ENCODE measurements at places on chromosomes 6 and 20.

DNA sequence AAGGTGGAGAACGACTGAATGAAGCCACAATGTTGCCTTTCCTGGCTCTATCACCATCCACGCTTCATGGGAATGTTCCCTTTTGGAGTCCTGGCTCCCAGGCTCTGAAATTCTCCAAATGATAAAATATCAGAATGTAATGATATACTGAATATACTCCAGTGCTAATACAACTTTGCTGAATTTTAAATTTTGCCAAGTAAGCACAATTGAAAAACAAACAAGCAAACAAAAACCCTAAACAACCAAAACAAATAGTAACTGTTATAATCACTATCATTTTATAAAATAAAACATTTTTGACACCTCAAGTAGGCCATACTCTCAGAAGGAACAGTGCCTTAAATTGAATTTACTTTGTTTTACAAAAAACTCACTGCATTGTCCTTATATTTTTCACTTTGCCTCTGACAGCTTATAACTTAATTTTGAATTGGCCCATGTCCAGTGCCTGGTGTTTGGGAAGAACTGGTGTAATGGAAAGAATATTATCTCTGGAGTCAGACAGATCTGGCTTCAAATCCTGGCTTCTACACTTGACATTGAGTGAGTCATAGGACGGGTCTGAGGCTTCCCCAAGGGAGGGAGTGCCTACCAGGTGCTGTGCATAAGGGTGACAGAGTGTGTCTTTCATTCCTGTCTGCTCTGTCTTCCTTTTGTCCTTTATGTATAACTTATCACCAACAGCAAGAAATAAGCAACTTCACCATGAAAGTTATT, 698.3 kb downstream of the EPM2A start:
- no peak for DNase-seq

DNA sequence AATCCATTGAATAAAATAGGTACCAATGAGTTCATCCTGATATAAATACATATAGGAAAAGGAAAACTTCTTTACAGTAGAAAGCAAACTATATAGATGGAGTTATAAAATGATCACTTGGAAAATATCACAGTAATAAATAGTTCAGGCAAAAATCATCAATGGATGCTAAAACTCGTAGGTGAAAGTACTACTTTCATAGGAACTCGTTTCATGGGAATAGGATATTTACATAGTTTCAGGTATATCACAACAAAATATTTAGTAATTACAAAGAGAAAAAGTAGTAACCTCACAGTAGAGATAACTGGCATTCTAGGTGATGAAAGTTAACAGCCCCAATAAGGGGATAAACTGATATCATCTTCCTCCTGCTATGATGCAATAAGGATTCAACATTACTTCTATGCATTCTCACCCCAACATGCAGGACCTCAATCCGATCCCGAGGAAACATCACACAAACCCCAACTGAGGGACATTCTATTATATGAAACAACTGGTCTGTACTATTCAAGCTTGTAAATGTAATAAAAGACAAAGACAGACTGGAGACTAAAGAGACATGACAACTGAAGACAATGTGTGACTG, 13.7 kb downstream of the DDO start:
- DNase-seq: no peak

GRCh38 chr6:73637404-73637803, 16.4 kb downstream of the SLC17A5 start:
- no peak for DNase-seq

DNA sequence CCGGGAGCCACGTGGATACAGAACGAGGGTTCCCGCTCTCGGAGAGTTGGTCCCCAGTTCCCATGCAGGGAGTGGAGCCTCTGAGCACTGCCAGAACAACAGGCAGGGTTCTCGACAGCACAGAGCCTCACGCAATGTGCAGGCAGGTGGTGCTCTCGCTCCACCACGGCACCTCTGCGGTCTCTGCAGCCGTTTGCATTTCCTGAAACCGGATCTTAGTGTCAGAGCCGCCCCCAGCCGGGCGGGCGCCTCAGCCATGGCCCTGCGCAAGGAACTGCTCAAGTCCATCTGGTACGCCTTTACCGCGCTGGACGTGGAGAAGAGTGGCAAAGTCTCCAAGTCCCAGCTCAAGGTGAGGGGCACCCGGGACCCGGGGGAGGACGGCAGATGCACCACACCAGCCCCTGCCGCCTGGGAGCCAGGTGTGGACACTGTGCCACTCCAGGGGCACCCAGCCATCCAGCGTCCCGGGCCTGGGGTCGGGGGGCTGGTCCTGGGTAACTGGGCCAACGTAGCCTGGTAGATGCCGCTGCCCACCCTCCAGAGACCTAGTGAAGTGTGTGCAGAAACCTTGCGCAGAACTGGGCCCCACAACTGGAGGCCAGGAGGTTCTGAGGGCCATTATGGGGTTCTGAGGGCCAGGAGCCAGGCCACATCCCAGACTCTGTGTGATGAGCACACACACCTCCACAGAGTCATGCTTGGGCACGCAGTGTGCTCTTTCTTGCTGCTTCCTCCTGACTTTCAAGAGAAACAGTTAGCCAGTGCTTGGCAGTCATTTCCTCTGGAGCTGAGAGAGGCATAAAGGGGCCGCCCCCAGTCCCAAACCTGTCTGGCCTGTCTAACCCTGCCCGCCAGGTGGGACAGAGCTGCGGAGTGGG, at the start of gene DEF6:
Gene DEF6, plus strand, starts transcription at position 218 of the 881 bp plus-strand sequence. Its CDS starts 39 bp downstream, at position 257.
- peak; percentile 81 for DNase-seq

DNA sequence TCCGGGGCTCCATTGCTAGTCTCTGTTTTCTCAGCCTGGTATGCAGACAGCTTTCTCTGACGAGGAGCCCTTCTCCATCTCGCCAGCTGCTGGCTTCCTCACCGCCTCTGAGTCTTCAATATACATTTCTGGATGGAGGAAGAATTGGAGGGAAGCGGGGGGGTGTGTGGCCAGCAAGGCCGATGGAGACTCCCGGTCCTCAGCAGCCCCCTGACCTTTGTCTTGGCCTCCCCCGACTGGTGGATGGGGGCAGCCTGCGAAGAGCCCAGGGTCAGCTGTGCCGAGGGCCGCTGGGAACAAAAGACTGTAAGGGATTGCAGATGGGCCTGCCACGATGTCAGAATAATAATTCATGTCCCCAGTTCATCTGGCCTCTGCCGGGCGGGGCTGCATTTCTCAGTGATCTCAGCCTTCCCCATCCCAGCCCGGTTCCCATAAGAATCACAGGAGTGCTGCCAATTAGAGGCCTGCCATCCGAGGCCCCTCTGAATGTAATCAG, 54.3 kb upstream of the STX16 start:
- no peak for DNase-seq

DNA sequence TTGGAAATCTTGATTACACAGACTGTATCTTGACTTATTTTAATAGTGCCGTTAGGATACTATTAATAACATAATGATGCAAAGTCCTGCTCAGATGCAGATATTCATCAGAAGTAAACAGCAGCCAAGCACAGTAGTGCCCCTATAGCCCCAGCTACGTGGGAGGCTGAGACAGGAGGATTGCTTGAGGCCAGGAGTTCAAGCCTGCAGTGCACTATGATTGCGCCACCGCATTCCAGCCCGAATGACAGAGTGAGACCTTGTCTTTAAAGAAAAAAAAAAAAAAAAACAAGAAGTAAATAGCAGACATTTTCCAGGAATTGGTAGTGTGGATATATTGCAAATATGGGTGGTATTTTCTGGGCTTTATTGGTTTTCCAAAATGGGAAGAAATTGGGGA, 61.8 kb downstream of the TULP4 start:
- no peak for DNase-seq

GRCh38 chr6:33700391-33701050, 11.0 kb downstream of the UQCC2 start:
- DNase-seq: peak; percentile 56

- no peak for DNase-seq
Observed at GRCh38 chr20:61976644-61977418, 88.8 kb downstream of the TAF4 start.

DNA sequence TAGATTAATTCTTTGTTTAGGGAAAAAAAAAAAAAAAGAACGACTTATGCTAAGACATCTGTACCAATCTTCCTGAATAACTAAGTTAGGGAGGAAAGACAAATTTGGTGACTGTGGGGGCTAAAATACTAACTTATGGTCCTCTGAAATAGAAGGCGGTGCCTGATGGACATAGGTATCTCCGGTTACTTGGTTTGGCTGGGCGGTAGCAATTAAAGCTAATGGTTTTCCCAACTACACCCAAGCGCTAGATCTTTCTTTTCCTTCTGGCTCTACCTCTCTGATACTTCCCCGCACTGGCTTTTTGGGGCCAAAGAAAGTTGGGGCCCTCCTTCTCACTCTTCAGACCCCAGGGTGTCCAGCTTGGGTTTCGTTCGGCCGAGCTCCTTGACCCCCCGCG, 1.0 kb upstream of the RBM24 start:
- DNase-seq: no peak

- no peak for DNase-seq
Observed at GRCh38 chr20:57076951-57077350, 189.5 kb downstream of the BMP7 start.

DNA sequence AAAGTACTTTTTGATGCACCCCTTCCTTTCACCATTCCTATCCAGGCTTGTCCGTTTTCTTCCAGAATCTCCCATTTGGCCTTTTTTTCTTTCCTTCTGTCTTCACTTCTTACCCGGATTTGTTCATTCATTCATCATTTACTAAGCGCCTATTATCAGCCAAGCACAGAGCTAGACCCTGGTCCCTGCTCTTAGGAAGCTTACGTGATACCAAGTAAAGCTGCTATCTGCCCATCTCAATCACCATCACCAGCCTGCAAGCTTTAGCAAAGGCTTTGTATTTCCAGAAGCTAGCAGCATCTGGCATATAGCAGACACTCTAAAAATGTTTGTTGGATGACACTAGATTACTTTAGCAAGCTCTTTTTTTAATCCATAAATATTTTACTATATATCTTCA, 4.8 kb downstream of the NDRG3 start:
- DNase-seq: no peak

GRCh38 chr20:59850018-59850641, 83.3 kb downstream of the SYCP2 start:
- no peak for DNase-seq

- no peak for DNase-seq
Observed at GRCh38 chr6:21952367-21952766, 344.5 kb downstream of the PRL start.

GRCh38 chr20:16027686-16028085, 545.6 kb downstream of the KIF16B start:
- DNase-seq: no peak

GRCh38 chr6:136599329-136600011, 49.2 kb upstream of the MAP7 start:
- no peak for DNase-seq

DNA sequence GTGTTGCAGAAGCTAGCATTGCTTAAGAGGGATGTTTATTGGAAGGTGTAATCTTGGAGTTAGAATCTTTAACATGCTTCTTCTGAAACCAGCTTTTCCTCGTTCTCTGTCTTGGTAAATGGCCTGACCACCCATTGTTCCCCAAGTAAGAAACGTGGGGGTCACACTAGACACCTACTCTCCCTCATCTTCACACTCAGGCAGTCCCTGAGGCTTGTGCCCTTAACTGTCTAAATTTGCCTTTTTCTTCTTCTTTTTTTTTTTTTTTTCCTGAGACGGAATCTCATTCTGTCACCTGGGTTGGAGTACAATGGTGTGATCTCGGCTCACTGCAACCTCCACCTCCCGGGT, 16.2 kb upstream of the ARFGEF2 start:
- no peak for DNase-seq

DNA sequence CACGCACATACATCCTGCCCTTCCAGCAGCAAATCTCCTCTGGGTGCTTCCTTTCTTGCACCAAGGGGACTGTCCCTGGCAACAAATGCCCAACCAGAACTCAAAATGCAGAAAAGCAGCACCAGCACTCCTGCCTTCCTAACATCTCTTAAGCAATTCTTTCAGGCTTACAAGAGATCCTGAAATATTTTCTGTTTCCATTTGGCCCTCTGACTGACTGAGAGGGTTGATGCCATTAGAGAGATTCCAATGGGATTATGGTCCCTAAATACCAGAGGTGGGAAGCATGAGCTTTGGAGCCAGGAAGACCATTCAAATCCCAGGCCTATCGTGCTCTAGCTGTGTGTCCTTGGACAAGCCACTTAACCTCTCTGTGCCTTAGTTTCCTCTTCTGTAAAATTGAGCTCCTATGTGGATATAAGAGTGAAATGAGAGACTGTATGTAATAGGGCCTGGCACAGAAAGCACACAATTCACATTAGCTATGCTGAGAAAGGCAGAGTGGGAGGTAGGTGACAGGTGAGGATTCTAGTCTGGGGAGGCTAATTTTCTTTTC, 56.8 kb downstream of the PRDM1 start:
- no peak for DNase-seq

DNA sequence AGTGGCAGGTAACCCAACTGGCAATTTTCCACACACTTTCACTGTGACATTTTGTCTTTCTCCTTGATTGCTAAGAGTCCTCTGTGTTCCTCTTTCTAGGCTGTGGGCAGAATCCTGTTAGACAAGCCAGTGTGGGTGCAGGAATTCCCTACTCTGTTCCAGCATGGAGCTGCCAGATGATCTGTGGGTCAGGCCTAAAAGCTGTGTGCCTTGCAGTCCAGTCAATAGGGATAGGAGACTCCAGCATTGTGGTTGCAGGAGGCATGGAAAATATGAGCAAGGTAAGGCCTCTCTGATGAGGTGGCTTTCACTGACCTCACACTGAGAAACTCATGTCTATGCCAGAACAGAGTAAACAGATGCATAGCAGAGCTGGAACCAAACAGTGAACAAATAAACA, 5.1 kb downstream of the ACAT2 start:
- no peak for DNase-seq

DNA sequence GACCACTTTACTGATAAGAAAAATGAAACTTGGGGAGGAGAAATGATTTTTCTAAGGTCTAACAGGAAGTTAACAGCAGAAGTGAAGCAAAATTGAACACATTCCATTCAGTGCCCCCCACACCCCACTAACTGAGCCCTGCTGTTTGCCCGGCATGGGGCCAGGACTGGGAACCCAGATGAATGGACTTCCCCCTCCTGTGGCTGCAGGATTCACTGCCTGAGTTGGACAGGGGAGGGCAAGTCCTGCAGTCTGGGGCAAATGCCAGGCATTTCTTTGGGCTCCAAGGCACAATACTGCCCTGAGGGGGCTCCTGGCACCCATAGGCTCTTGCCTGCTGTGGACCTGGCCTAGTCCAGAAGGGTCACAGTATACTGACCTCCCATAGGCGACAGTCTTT, 28.3 kb downstream of the FYN start:
- DNase-seq: no peak

- DNase-seq: no peak
Observed at GRCh38 chr20:49775229-49775693, 37.4 kb upstream of the SLC9A8 start.

All from activated CD8-positive, alpha-beta memory T cell treated with anti-CD3 and anti-CD28 coated beads for 4 hours (primary cell).